ENCODE measurements at places on chromosomes 7 and 10. TPM values are rescaled to one million over a fixed set of nuclear protein-coding genes. Genes with fewer than 3 reads are reported as not detected.

Gene SLC26A5
- total RNA-seq: not detected

Gene EPHB6
- total RNA-seq: 2.0 TPM

Gene SLC39A12
- not detected for total RNA-seq

Gene AKR1D1
- not detected for total RNA-seq

Gene ZNF107
- total RNA-seq: 8.1 TPM

Gene TMEM236
- 0.10 TPM for total RNA-seq

Gene SLC13A1
- not detected for total RNA-seq

Gene IFT22
- 65.0 TPM for total RNA-seq

Gene FFAR4
- not detected for total RNA-seq

Gene NEURL1
- 0.05 TPM for total RNA-seq

Gene ETV1
- total RNA-seq: 2.3 TPM

Gene GJD4
- total RNA-seq: not detected

Gene GALNT11
- total RNA-seq: 47.4 TPM

Gene LRIT1
- not detected for total RNA-seq

Gene COL17A1
- 0.89 TPM for total RNA-seq

Gene ABCA13
- total RNA-seq: 0.87 TPM

Gene ERVW-1
- total RNA-seq: not detected

Gene NEUROG3
- not detected for total RNA-seq

Gene PTF1A
- total RNA-seq: not detected

Gene GLUD1
- total RNA-seq: 243 TPM

Gene DNAJC30
- 1.0 TPM for total RNA-seq

Gene PDK4
- 1.9 TPM for total RNA-seq

Gene CFAP69
- total RNA-seq: 0.87 TPM

Gene HOXA10
- 11.5 TPM for total RNA-seq
